Stomach (tissue), 19 donors: ENCODE measurements at places on chromosomes 16 and 17. TPM values are rescaled to one million over a fixed set of nuclear protein-coding genes. Genes with fewer than 3 reads are reported as not detected.

DNA sequence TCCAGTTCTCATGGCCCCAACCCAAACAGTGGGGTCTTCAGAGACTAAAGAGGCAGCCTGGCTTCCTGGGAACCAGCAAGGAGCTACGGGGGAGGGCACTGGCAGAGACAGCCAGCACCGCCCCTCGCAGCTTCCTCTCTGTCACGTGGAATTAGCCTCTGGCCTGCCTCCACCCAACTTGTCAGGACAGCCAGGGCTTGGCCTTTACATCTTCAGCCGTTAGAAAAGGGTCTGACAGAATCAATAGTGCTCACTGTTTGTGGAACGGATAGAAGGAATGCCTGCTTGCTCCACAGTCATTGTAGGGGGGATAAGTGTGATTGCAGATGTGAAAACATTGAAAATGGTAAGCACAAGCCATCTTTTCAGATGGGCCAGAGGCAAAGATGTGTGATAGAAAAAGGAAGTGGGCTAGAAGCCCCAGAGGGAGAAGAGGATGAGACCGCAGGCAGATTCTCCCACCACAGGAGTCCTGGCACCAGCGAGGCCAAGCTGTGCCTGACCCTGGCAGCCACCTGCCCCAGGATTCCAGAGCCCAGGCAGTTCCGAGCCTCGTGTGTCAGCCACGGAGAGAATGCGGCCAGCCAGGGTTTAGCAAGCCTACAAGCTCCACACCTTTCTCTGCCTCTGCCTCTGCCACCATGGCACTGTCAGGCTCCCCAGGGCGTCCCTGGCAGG is 18.6 kb downstream of the GRIN2C start:
- DNase-seq: no peak

DNA sequence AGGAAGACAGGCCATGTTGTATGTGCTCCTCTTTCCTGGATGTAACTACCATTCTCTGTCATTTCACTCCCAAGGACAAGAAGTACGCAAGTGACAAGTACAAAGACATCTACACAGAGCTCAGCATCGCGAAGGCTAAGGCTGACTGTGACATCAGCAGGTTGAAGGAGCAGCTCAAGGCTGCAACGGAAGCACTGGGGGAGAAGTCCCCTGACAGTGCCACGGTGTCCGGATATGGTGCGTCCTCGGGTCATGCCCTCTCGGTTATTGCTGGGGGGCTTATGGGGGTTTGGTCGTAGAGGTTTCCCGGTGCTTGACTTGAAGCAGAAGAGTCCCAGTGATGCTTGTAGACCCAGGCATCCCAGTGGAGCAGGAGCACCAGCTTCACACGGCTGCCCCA is 29.0 kb downstream of the PLD6 start:
- DNase-seq: no peak

The ABCC3 gene
- total RNA-seq: 270 TPM

GRCh38 chr16:27444015-27444414 is 42.0 kb downstream of the IL21R start:
- DNase-seq: no peak

DNA sequence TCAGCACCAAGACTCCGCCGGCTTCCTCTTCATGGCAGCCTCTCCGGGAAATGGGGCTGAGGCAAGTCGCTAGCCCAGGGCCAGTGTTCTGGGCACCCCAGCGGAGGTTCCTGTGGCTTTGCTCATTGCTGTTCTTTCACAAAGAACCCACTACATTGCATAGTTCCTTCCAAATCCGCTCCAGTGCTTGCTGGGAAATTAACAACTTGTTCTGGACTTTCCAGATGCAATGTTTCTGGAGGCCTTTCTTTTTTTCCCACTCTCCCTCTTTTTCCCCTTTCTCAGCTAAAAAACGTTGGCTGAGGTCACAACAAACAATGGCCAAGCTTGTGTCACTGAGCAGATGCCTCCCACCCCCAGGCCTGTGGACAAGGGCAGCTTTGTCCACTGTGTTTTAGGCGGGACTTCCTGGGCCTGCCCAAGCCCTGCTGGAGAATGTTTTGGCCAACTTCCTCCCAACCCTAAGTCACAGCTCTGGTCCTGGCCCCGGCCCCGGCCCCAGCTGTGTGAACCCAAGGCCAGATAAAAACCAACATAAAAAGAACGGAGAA is 131.5 kb upstream of the RCVRN start:
- peak; percentile 82 for DNase-seq

The C16orf92 gene
- not detected for total RNA-seq

GRCh38 chr16:83733301-83733700 is 74.5 kb upstream of the HSBP1 start:
- DNase-seq: peak; percentile 19

DNA sequence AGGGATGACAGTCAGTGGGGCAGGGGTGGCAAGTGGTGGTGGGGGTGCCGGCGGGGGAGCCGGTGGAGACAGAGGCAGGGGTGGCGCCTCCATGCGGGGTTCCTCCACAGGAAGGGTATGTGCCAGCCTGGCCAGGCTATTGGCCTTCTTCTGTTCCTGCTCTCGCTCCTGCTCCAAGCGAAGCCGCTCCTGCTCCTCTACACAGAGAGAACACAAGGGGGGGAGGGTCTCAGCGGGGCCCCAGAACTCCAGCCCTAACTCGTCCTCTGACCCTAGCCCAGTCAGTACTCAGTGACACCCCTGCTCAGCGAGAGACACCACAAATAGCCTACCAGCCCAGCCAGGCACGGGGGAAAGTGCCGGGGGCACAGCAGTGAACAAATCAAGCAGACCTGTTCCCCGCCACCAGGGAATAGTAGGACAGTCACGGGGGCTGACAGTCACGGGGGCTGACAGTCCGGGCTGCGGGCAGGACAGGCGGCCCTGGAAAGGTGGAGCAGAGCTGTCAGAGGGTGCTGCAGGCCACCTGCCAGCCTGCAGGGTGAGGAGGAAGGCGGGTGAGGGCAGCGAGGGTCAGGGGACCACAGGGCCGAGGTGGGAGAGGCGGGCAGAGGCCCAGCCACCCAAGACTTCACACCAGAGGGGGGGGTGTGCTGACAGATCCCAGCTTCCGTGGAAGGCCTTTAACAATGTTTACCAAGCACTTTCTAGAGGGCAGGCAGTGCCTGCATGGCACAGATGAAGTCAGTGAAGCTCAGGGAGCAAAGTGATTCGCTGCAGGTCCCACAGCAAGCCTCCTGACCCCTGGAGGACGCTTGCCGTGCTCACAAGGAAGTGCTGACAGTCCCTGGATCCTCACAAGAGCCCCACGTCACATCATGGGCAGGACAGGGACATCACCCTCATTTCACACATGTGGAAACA is 5.3 kb downstream of the MNT start:
- peak; percentile 74 for DNase-seq

DNA sequence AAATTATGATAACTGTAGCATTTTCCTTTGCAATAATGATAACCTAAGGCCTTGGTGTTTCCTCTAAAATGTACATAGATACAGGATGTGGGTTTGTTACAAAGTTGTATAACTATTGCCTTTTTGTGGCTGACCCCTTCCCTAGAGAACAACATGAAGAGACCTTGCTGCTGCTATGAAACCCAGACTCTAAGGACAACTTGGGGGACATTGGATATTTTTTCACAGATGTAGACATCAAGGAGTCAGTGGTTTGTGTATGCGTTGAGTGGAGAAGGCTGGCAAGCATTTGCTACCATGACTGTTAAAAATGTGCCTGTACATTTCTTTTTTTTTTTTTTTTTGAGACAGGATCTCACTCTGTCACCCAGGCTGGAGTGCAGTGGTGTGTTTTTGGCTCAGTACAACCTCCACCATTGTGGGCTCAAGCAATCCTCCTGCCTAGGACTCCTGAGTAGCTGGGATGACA is 12.3 kb downstream of the HMOX2 start:
- DNase-seq: no peak

GRCh38 chr16:74438492-74438979 is 17.3 kb upstream of the CLEC18B start:
- DNase-seq: no peak
